ENCODE measurements at places on chromosomes 5 and 9.

DNA sequence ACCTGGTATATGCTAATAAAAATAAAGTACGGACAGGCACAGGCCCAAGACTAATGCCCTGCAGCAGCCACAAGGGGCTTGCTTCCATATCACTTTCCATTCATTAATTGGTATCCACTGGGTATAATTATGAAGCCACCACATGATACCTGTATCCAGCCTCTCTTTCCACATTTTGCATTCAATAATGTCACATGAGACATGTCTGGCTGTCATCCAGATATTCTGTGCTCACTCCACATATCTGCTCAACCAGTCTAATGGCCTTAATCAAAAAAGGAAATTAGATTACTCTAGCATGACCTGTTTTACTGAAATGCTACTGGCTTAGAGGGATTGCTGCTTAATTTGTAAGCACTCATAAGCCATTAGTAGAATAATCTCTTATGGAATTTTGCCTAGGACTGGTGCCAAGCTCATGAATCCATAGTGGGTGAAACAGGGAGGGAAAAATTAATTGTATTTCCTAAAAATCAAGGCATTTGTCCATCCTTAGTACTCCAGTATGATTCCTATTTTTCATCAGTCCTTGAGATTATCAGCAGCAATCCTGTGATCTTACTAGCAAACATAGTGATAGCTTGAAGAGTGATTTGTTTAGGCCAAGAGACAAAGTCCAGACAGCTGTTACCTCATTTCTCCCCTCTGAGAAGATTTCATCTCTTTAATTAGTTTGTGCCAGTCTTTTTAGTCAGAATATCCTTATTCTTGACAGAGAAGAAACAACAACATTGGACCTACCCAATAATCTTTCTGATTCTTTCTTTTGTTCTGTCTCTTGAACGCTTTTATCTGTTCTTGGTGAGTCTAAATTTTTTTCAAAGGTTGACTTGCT is 119.2 kb upstream of the ABCA1 start:
- DNase-seq: no peak

GRCh38 chr5:6822556-6823343 is 109.5 kb downstream of the TENT4A start:
- peak; percentile 79 for DNase-seq

GRCh38 chr5:121976979-121977378 is 15.2 kb downstream of the SRFBP1 start:
- DNase-seq: no peak

- DNase-seq: no peak
These were observed 1.0 kb upstream of the MCC start for GRCh38 chr5:113489299-113489698.

DNA sequence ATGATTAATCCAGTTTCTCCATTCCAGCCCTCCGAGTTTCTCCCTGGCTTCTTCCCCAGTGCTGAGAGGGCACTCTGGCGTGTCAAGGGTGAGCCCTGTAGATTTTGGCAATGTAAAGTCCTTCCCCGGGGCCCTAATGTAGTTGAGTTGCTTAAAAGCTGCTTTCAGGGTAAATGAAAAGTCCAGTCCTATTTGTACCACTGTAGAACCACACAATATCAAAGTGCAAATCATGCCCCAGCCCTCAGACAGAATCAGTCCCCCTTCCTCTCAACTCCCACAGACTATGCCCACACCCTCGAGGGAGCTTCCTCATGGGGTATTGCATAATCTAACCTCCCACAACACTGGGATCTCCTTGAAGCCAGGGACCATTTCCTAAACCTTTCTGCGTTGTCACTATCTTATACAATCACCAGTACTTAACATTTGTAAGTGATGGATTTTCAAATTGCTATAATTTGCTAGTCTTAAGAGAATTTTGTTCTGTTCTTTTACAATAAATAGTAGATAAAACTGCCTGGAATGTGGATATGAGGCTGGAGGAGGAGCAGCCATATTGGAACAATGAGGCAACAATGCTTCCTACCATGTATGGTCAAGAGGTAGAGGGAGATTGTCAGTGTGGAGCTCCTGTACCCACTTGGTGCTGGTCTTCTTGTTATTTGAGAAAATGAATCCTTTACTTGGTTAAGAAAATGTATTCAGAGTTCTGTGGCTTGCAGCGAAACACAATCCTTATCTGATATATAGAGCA is 34.4 kb downstream of the ZNF366 start:
- DNase-seq: no peak

DNA sequence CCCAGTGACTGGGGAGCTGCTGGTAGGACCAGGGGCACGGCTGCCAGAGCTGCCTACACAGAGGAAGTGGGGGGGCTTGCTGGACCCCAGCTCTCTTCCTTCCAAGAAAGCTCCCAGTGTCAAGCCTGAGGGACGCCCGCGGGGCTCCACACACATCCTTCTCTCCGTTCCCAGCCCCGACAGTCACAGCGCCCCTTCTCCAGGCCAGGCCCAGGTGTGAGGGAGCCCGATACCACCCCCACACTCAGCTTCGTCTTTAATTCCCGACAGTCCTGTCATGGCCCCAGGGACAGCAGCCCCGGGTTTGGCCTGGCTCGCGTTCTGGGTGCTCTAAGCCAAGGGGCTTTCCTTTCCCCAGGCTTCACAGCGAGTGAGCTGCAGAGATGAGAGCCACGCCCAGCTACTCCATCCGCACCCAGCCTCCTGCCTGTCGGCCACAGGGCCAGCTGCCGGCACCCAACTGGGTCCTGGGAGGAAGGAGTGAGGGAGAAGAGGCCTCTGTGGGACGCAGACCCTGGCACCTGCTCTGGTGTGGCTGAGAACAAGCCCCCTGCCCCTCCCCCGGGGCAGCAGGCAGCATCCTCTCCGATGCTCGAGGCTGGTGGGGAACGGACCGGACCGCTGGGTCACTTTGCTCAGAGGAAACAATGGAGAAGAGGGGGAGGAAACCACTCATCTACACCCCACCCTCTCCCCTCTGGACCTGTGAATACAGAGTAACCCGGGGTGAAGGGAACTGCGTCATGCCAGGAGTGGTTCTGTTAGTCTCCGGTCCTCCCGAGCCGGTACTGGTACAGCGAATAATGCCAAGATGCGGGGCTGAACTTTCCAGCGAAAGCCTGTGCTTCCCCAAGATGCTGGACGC is 53.9 kb upstream of the PHYKPL start:
- DNase-seq: no peak

DNA sequence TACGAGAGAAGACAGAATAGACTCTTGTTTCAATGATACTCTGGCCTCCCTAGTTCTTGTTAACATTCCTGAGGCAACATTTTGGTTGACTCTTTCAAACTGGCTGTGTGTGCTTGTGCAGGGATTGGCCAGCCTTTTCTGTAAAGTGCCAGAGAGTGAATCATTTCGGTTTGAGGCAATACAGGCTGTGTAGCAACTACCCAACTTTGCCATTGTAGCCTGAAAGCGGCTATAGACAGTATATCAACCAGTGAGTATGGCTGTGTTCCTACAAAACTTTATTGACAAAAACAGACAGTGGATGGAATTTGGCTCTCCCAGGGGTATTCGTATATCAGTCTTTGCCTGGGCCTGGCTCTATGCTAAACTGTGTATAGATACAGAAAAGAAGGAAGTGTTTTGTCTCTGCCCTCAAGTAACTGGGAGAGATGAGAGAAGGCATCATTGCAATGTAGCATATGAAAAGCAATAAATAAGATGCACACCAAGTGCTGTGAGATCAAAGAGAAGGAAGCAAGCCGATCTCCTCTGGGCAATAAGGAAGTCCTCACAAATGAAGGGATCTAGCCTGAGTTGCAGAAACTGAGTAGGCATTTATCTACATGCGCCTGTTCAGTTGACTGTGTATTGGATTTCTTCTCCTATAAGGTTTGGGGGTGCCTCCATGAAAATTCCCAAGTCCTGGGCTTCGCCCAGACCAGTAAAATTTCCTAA is 568.0 kb upstream of the KLF4 start:
- no peak for DNase-seq

- no peak for DNase-seq
These were observed 37.3 kb upstream of the TRIO start for GRCh38 chr5:14105718-14106410.

GRCh38 chr9:32486839-32487562 is 39.0 kb downstream of the RIGI start:
- no peak for DNase-seq
